ENCODE measurements at places on chromosomes 4 and X.

- no peak for DNase-seq
Measured at GRCh38 chr4:155885666-155886065, 17.8 kb upstream of the TDO2 start.

DNA sequence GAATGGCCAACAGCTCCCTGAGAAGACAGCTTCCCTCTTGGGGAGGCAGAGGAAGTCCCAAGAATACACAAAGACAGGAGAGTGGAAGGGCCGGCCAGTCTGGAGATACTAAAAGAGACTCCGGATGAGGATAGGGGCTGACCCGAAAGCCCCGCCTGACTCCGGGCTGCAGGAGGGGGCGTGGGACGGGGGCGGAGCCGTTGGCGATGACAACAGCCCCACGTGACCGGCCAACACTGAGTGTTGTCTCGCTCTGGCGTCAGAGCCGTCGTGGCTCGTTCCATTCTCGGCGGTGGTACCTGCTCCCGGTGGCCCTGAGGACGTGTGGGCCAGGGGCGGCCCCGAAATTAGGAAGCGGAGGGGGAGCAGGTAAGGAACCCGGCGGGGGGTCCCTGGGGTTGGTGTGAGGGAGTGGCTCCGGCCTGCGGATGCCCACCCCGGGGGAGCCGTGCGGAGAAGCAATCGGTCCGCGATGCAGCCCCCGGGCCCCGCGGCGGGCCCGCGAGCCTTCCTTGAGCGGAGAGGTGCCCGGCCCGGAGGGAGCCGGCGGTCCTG is at the start of gene BEX4:
Gene BEX4, plus strand, starts transcription at position 239 of the 555 bp plus-strand sequence. CDS start 1,046 bp downstream, outside the sequence.
- DNase-seq = peak; percentile 84

DNA sequence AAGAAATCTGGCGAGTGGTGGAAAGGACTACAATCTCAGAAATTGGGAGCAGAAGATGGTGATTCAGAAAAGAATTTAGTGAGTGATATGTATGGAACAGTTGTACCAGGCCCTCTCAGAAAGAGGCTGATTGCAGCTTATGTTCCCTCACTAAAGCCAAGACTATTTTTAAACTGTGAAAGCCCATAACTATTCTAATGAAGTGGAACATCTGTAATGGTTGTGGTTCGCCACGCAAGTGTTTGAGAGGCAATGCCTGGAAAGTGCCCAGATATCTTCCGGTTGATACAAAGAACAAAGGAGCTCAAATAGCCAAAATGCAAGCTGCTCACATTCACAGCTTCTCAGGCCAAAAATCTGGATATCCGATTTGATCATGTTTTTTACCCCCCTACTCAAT is 1250.7 kb downstream of the RAPGEF2 start:
- no peak for DNase-seq

DNA sequence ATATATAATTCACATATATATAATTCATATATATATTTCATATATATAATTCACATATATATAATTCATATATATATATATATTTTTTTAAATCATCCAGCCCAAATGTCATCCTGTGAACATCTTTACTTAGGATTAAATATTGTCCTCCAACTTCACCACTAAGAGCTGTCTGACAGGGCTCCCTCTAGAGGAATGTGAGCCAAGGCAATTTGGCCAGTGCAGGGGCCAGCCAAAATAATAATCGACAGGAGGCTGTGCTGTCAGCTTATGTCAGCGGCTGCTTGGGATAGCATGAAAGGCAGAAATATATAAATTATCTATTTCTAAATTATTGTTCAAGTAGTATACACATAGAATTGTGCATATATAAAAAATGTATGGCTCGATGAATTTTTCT is 29.5 kb downstream of the EGFL6 start:
- DNase-seq = no peak

DNA sequence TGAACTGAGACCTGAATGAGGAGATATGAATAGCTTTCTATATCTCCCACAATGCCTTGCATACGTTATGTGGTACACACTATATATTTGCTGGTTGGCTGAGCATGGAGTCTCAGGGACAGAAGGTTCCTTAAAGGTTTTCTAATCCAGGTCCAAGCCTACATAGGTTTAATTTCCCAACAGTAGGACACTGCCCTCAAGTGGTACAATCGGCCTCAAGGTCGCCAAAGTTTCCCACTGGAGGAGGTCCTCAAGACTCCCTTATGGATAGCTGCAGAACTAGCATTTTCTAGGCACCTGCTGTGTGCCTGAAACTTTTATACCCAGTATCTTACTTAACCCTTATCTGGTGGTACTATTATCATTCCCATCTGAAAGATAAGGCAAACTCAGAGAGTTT is 21.0 kb upstream of the EFNB1 start:
- DNase-seq = no peak

GRCh38 chr4:2886161-2886560 is 42.5 kb downstream of the ADD1 start:
- no peak for DNase-seq

- DNase-seq = no peak
Measured at GRCh38 chrX:150683536-150684146, 9.6 kb upstream of the MTMR1 start.

- DNase-seq = no peak
Measured at GRCh38 chr4:4730249-4730648, 129.2 kb upstream of the MSX1 start.

- no peak for DNase-seq
Measured at GRCh38 chr4:121658125-121658524, 38.7 kb downstream of the ANXA5 start.

DNA sequence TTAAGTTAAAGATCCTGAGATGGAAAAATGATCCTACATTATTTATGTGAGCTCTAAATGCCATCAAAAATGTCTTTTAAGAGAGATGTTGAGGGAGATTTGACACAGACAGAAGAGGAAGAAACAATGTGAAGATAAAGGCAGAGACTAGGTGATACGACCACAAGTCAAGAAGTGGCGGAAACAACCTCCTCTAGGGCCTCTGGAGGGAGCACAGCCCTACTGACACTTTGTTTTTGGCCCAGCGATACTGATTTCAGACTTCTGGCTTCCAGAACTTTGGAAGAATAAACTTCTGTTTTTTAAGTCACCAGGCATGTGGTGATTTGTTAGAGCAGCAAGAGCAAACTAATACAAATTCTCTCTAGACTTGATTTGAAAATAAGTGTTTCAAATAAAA is 1216.1 kb downstream of the FSTL5 start:
- DNase-seq = no peak

DNA sequence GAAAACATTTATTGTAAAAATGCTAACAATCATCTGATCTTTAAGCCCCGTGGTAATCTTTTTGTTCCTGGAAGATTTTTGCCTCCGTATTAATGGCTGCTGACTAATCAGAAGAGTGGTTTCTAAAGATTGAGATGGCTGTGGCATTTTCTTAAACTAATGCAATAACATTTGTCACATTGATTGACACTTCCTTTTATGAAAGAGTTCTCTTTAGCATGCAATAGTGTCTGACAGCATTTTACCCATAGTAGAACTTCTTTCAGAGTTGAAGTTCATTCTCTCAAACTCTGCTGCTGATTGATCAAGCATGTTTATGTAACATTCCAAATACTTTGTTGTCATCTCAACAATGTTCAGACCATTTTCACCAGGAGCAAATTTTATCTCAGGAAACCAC is 26.8 kb upstream of the UGT2B4 start:
- DNase-seq = no peak

- DNase-seq = no peak
Measured at GRCh38 chr4:73487233-73487632, 5.7 kb downstream of the AFM start.

DNA sequence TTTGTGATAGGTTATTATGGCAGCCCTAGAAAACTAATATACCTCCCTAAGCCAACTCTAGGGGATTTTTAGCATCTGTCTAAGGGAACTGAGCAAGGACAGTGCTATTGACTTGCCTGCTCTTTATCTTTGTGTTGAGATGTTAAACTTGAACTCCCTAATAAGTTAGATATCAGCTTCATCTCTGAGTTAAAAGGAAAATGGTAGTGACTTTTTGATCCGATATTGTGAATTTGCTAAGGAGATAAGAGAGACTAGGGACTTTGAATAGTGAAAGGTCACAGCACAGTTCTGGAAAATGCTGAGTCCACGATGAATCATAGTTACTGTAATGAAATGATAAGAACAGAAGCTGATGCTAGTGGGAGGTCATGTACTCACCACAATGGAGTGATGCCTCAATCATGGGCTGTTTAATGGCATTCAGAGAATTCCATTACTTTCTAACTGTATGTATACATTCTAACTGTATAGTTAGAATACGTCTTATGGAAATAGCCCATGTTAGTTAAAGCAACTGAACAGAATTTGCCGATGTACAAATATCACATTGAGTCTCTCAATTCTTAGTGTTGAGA is 147.2 kb downstream of the GLRA3 start:
- no peak for DNase-seq

DNA sequence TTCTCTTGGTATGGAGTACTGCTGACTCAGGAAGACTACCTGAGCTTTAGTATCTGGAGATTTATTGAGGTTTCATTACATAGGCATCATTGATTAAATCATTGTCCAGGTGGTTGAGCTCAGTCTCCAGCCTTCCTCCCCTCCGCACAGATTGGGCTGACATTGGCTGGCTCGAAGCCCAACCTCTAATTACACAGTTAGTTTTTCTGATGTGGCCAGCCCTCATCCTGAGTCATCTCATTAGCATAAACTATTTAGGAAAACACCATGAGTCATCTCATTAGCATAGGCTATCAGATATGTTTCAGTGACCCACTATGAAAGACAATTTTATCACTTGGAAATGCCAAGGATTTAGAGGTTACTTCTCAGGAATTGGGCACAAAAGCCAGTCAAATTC is 93.9 kb upstream of the ANKRD50 start:
- DNase-seq = no peak

DNA sequence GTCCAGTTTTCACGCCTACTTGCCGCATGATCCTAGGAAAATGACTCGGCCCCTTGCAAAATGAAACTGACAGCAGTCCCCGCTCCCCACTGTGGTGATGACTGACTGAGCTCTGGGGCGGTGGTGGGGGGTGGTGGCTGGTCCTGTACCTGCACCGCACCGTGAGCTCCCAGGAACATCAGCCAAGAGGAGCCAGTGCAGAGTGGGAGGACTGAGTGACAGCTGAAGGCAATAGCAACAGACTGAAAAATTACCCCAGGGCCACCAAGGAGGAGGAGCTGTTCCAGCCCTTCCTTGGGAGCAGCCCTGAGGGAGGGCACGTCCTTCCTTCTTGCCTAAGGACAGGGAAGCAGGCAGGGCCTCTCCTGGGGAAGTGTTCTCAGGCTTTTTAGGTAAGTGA is 2.4 kb upstream of the C4orf50 start:
- DNase-seq = no peak

GRCh38 chrX:40099055-40099958 is 1.5 kb upstream of the BCOR start:
- DNase-seq = no peak

DNA sequence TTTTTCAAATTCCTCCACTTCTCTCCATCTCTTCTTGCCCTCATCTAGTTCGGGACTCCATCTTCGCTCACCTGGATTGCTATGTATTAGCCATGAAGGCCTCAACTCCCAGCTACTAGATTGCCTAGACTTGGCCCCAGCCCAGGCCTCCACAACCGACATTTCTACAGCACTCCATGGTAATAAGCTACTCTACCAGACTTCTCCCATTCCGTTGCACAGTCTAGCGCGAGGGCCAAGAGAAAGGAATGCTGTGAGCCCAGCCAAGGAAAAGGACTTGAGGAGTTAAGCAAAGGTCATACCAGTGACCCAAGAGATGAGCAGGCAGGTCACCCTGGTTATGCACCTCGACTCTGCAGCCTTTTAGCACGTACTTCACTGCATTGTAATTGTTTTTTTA is 75.6 kb downstream of the SOWAHB start:
- DNase-seq = no peak

DNA sequence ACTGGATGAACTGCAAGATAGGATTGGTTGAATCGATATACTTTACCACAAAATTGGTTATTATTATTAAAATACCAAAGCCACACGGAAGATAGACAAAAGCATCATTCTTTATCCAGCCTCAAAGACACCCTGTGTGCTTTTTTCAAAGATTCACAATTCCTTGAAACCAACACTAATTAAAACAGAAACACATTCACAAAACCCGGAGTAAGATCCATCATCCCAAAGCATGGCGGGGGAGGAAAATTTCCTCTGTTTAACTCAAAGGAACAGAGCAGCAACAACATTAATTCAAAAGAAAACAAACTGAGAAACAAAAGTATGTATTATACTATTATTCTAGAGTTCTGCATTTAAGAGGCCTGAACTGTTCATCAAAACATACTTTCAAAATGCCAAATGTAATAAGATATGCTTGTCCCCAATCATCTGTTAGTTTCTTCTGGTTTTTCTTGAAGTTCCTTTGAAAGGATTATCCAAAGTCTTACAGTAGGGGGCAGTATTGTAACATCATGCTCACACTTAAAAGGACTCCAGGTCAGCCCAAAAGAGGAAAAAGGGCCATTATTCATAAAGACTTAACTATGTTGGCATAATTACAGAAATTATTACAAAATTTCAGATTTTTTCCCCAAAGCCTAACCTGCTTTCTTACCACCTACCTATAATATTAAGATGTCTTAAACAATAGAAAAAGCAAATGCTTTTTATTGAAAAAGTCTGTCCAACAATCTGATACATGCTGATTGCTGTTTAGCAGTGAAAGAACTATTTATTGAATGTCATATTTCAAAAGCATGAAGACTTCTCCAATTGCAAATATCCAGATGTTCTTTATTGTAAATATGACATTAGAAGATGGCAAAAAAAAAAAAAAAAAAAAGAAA is 168.7 kb downstream of the SCFD2 start:
- no peak for DNase-seq

- no peak for DNase-seq
Measured at GRCh38 chr4:112038861-112039260, 106.4 kb upstream of the FAM241A start.

GRCh38 chr4:67651536-67651935 is 49.4 kb downstream of the UBA6 start:
- DNase-seq = no peak

DNA sequence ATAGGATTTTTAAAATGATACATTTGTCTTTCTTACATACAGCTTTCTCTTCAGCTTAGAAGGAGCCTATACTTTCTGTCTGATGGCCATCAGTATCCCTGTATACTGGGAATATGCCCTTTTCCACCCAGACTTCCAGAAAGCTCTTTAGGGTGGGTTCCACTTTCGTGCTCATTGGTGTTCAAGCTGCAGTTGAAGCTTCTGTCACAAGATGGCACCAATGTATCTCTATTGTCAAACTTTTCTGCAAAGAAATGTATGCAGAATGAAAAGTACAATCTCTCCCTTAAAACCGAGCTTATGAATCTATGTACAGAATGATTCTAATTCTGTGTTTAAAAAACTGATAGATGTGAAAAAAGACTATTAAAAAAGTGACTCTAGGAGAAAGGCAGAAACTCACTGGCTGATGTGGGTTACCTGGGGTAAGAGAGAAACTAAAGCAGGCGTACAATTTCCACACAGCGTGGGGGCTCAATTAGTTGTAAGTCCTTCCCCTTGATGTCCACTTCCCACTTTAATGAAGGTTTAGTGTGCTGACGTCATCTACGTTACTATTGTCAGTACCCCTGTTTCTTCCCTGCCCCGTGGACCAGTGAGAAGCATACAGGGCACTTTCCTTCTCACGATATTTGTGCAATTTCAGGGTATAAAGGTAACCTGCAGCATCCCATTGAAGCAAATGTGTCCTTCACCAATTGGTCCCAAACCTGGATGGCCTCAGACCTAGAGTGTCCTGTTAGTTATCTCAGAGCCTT is 57.3 kb upstream of the TCEAL2 start:
- DNase-seq = no peak

- DNase-seq = no peak
Measured at GRCh38 chr4:92186239-92186638, 117.5 kb upstream of the GRID2 start.

All from activated naive CD8-positive, alpha-beta T cell treated with anti-CD3 and anti-CD28 coated beads for 36 hours (primary cell).